LHCN-M2 (cell line): ENCODE measurements at places on chromosomes 2 and 18. TPM values are rescaled to one million over a fixed set of nuclear protein-coding genes. Genes with fewer than 3 reads are reported as not detected.

DNA sequence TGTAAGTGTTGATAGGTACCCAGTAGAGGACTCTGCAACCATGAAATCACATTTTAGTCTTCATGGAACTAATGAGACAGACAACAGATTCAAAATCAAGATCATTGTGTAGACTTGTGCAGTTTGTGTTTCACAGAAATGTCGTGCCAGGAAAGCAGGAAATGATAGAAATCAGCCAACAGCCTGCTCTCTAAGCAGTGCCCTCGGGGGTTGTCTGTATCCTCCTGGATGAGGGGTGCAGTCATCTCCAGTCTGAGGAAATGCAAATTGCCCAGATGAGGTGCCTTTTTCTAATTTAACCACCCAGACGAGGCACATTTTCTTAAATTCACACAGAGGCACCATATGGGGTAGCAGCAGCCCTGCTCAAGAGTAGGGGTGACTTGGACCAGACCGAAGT lies 663.1 kb downstream of the XIRP2 start:
- no peak for DNase-seq

DNA sequence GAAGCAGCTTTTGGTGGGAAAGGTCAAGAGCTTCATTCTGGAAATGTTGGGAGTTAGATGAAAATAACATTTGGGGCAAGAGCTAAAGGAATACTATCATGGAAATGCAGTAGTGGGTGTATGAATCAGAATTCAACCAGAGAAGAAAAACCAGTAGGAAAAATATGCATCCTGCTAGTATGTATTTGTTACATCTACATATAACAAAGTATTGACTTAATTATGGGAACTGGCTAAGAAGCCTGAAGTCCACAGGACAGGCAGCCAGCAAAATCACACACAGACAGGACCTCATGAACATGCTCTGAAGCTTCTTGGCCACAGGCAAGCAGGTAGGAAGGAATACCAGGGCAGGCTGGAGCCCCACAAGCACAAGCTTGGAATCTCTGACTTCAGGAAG lies 185.8 kb downstream of the FBXO15 start:
- DNase-seq: no peak

GRCh38 chr2:162824304-162824703 lies 14.3 kb downstream of the KCNH7 start:
- DNase-seq: no peak

DNA sequence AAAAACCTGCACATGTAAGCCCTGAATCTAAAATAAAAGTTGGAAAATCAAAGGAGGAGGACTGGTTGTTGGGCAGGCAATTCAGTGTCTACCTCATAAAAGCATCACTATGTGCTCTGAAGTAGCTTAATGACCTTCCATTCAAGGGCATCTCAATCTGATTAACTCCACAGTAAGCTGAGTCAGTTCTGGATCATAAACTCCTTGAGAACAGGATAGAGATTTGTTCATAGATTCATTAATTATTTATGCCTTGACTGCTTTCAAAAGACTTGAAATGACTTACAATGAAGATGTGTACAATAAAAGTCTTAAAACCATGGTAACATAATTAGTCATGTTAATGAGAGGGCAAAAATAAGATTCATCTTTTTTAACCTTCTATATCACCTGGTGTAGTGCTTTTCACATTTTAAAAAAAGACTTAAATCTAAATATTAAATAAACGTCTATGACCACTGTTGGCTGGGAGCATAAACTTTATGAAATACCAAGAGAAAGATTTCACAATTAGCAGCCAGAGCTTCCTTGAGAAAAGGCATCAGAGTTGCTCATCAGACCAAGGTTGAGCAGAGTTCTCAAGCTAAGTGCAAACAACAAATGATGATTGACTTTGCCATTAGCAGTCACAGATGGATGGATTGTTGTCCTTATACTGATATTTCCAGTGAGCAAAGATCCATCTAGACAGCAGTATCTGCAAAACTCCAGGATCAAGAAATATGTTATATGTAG lies 237.3 kb upstream of the THUMPD2 start:
- no peak for DNase-seq

DNA sequence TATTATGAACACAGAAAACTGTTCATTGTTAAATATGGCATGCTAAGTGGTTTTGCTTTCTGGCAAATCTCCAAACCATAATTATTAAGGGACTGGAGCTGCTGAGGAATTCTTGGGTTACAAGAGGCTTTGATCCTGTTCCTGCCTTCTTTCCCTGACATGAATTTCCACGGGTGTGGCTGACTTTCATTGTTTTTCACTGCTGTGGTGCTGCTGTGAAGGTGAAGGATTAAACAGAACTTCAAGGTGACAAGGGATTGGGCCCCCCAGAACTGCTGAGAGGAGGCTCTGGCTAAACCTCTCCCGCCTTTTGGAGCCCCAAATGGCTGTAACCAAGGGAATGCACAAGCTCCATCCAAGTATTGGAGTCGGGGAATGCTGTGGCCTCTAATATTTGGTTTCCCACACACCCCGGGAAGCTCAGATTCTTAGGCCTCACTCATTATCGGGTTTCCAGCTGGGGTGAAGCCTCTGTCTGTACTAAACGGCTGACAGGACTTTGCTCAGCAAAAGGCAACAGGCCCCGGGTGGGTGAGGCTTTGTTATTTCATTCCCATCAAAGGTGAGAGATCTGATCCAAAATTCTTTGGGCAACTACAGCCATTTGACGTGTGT lies 29.0 kb upstream of the ZFP36L2 start:
- peak; percentile 46 for DNase-seq

DNA sequence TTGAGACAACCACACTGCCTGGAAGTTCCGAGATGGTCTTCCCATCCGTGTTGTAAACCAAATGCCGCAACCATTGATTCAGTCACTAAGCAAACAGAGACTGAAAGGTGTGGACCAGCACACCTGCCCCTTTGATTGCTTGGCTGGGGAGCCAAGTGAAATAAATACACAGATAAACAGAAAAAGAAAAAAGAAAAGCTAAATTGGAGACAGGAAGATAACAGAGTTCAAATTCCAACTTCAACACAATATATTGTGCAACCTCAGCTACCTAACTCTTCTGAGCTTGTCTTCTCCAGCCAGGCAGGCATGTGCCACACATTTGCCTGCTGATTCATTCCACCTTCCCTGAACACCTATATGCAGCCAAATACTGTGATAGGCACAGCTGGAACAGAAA lies 110.9 kb downstream of the PID1 start:
- DNase-seq: no peak

SP5 gene
- total RNA-seq: 0.13 TPM in 1 of 2 replicates, not detected in the other

ZFP36L2 gene
- total RNA-seq: 8.3 and 9.4 TPM in 2 replicates
